ENCODE measurements at places on chromosomes 1 and 21. TPM values are rescaled to one million over a fixed set of nuclear protein-coding genes. Genes with fewer than 3 reads are reported as not detected.

DCST1 gene
- 0.05 TPM for polyA plus RNA-seq

PAPPA2 gene
- polyA plus RNA-seq: 0.05 TPM

SV2A gene
- polyA plus RNA-seq: 0.28 TPM

DNA sequence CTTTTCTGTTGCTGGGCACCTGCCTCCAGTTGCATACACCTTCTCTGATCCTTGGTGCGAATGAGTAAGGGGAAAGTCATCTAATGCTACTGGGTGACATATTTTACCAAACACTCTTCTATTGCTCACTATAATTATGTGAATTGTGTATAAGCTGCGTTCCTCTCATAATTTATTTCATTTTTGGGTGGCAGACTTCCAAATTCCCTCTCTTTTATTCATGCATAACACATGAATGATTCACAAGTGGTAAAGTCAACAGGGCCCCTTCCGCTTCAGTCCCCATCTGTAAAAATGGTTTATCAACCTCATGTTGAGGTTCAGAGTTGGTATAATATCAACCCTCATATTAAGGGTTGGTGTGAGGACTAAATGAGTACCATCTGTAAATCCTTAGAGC, 3.2 kb upstream of the QSOX1 start:
- no peak overlapping the region for H3K4me3 ChIP-seq
- H3K27ac ChIP-seq: peak overlapping the region; percentile 49
- H3K36me3 ChIP-seq: no peaks in the 10 kb centered on the region
- peaks cover 38% of the 10 kb centered on the region for H3K4me1 ChIP-seq
- H3K27me3 ChIP-seq: no peaks in the 10 kb centered on the region
- no peak for DNase-seq

DNA sequence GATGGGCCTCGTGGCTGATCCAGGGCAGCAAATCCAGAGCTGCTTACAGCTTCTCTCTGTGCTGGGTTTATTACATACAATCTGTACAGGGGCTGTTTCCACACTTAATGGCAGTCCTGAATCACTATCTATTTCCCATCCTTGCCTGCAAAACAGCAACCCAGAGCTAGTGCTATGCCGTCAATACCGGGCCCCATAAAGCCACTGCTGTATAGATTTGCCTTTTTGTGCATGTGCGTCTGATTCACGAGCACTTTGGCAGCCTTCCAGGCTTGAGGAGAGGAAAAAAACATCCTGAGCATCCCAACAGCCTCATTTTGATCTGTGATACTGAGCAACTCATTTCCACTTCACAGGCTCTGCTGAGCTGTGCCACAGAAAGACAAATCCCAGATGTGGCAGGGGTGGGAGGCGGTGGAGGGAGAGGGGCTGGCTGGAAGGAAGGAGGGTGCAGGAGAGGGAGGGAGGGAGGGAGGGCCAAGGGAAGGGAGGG, 65.2 kb upstream of the TARBP1 start:
- H3K4me1 ChIP-seq: peaks cover 44% of the 10 kb centered on the region
- no peaks in the 10 kb centered on the region for H3K27me3 ChIP-seq
- peak overlapping the region; percentile 58 for H3K27ac ChIP-seq
- H3K36me3 ChIP-seq: no peaks in the 10 kb centered on the region

- H3K27me3 ChIP-seq: no peaks in the 10 kb centered on the region
- DNase-seq: no peak
- peaks cover 2% of the 10 kb centered on the region for H3K36me3 ChIP-seq
- no peak overlapping the region for H3K27ac ChIP-seq
Observed at GRCh38 chr1:243258731-243259130, 2.9 kb downstream of the SDCCAG8 start.

DNA sequence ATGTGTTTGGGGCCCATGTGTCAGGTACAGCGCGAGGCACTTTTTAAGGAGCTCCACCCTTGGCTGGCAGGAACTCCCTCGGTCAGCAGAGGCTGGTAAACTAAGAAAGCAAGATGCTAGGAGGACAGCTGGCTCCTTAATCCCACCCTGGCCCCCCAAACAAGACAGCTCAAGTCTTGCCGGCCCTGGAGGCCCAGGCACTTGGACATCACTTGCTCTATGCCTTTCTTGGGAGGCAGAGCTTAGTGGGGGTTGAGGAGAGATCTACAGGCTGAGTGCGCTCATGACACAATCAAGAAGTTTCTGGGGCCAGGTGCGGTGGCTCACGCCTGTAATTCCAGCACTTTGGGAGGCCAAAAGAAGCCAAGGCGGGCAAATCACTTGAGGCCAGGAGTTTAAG, 78.1 kb downstream of the CD34 start:
- peaks cover 34% of the 10 kb centered on the region for H3K4me1 ChIP-seq
- H3K4me3 ChIP-seq: peak overlapping the region; percentile 22
- peak overlapping the region; percentile 68 for H3K27ac ChIP-seq
- DNase-seq: no peak

DNA sequence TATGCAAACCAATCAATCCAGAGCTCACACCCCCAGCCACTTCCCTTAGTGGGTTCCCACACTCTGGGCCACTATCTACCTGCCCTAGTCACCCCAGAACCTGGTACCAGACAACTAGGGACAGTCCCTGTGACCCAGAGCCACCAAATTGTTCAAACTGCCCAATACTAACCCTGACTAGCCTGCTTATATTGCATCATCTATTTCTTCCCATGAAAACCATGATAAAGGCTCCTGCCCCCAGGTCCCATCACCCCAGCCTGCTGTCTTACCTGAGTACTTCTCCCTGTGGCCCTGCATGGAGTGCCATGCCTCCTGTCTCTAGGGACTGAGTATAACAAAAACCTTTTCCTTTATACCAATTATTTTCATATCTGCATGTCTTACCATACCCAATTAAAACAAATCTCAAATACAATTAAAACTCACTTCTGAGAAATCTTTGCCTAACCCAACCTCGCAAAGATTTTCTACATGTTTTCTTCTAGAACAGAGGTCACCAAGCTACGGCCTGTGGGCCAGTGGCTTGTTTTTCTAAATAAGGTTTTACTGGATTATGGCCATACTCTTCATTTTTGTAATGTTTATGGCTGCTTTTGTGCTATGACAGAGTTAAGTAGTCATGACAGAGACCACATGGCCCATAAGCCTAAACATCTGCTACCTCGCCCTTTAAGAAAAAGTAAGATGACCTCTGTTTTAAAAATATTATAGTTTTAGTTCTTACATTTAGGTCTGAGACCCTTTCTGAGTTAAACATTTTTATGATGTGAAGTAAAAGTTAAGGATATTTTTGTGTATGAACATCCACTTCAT, 31.0 kb upstream of the NID1 start:
- peaks cover 6% of the 10 kb centered on the region for H3K27me3 ChIP-seq
- H3K36me3 ChIP-seq: no peaks in the 10 kb centered on the region
- no peaks in the 10 kb centered on the region for H3K4me1 ChIP-seq
- H3K4me3 ChIP-seq: no peak overlapping the region
- H3K27ac ChIP-seq: no peak overlapping the region

- no peaks in the 10 kb centered on the region for H3K36me3 ChIP-seq
- peaks cover 3% of the 10 kb centered on the region for H3K27me3 ChIP-seq
- no peak overlapping the region for H3K27ac ChIP-seq
- no peaks in the 10 kb centered on the region for H3K4me1 ChIP-seq
- no peak overlapping the region for H3K4me3 ChIP-seq
Observed at GRCh38 chr1:216822480-216822879, 99.3 kb upstream of the ESRRG start.

- H3K4me3 ChIP-seq: no peak overlapping the region
- H3K27me3 ChIP-seq: peaks cover 4% of the 10 kb centered on the region
- H3K36me3 ChIP-seq: no peaks in the 10 kb centered on the region
- no peaks in the 10 kb centered on the region for H3K4me1 ChIP-seq
- DNase-seq: no peak
Observed at GRCh38 chr1:83554174-83554573, 444.8 kb downstream of the TTLL7 start.

- H3K4me3 ChIP-seq: no peak overlapping the region
- H3K4me1 ChIP-seq: peaks cover 15% of the 10 kb centered on the region
- H3K27me3 ChIP-seq: no peaks in the 10 kb centered on the region
- H3K36me3 ChIP-seq: no peaks in the 10 kb centered on the region
- peak overlapping the region; percentile 23 for H3K27ac ChIP-seq
Observed at GRCh38 chr1:212486619-212486975, 53.9 kb downstream of the NENF start.
